ENCODE measurements at places on chromosomes 6 and 20. TPM values are rescaled to one million over a fixed set of nuclear protein-coding genes. Genes with fewer than 3 reads are reported as not detected.

DNA sequence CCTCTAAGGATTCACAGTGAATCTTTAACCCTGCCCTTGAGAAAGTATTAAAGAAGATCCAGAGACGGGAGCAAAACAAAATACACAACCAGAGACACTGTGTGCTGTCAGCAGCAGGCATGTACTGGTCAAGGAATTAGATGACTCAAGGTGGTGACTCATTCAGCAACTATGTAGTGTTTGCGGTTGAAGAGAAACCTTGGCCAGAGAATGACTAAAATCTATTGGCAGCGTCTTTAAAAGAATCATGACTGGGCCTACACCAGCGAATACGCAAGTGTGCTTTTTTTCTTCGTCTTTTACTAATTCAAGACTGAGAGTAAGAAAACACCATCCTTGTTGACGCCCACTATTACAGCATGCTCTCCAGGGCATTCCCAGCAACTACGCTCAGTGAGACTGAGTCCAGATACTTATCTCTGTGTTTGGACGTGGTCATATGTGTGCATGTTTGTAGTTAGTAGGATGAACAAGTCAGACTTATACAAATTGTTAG is 72.4 kb upstream of the BACH2 start:
- DNase-seq = no peak

DNA sequence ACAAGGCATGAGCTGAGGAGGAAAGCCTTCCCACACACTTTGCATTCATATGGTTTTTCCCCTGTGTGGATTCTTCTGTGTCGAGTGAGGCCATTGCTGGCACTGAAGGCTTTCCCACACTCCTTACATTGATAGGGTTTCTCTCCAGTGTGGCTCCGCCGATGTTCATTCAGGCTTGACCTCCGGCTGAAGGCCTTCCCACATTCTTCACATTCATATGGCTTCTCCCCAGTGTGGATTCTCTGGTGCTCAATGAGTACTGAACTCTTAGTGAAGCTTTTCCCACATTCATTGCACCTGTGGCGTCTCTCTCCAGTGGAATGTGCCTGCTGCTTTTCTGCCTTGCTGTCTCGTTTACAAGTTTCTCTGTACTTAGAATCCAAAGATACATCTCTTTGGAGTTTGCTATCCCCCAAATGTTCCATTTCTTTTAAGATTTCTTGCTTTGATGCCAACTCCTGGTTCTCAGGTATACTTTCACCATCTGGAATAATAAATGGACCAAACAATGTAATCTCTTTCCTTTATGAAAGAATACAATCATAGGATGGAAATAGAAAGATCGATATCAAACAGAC is 9.5 kb downstream of the ZSCAN31 start:
- no peak for DNase-seq

DNA sequence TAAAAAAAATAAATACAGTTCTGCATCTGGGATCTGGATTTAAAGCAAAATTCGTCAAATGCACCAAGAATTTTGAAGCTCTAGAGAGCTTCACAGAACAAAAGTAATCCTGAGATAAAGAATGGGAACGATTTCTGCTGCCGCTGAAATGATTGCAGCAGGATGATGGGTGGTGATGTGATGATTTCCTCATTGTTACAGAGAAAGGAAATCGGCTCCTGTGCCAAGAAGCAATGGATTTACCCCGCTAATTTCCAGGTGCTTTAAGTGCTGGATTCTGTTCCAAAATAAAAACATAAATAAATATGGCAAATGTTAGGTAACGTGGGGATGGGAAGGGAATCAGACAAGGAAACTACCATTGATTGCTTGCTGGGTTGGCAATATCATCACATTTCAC is 1067.9 kb upstream of the MAP3K7 start:
- DNase-seq = no peak

DNA sequence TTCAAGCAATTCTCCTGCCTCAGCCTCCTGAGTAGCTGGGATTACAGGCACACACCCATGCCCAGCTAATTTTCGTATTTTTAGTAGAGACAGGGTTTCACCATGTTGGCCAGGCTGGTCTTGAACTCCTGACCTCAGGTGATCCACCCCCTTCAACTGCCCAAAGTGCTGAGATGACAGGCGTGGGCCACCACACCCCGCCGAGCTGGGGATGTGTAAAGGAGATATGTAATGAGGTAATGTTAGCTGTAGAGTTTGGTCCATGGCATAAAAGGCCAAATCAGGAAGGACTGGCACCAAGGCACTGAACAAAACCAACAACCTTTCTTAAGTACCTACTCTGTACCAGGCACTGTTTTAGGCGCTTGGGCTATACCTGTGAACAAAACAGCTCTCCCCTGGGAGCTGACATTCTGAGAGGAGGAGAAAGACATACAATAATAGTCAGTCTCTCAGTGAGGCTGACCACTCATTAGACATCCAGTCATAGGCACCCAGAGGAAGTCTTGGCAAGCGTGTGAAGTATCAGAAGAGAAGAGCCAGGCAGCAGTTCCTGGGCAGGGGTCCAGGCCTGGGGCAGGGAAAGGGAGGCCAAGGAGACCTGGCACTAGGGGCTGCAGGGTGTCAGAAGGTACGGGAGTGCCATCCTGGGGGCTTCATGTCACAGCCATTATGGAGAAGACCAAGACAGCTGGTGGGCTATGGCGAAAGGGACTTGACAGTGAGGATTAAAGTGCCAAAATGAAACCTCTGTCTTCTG is 164.8 kb upstream of the DTNBP1 start:
- DNase-seq = no peak

TENT5A gene
- total RNA-seq = not detected

MYCT1 gene
- not detected for total RNA-seq
